Astrocyte (in vitro differentiated cells and primary cell): ENCODE measurements at places on chromosomes 5 and 9.

DNA sequence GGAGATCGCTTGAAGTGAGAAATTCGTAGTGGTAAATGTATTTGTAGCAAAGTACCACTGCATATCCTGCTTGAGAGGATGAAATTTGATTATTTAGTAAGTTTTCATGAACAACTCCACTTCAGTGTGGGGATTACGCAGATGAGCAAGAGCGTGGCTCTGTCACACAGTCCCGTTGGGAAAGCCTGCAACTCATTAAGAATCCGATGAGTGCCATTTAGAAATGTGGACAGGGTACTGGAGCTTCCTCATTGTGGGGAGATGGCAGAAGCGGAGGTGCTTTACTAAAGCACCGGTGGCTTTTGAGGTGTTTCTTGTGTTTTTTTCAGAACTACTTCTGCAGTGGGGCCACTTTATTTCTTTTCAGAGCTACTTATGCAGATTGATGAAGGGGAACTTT lies 1.4 kb downstream of the TJP2 start:
- DNase-seq = peak; percentile 40

GRCh38 chr9:24939109-24939850 lies 393.6 kb upstream of the IZUMO3 start:
- DNase-seq = no peak

GRCh38 chr5:97162045-97162444 lies 19.6 kb upstream of the LIX1 start:
- peak; percentile 57 for DNase-seq

GRCh38 chr5:34447424-34447823 lies 208.7 kb upstream of the RAI14 start:
- DNase-seq = no peak

DNA sequence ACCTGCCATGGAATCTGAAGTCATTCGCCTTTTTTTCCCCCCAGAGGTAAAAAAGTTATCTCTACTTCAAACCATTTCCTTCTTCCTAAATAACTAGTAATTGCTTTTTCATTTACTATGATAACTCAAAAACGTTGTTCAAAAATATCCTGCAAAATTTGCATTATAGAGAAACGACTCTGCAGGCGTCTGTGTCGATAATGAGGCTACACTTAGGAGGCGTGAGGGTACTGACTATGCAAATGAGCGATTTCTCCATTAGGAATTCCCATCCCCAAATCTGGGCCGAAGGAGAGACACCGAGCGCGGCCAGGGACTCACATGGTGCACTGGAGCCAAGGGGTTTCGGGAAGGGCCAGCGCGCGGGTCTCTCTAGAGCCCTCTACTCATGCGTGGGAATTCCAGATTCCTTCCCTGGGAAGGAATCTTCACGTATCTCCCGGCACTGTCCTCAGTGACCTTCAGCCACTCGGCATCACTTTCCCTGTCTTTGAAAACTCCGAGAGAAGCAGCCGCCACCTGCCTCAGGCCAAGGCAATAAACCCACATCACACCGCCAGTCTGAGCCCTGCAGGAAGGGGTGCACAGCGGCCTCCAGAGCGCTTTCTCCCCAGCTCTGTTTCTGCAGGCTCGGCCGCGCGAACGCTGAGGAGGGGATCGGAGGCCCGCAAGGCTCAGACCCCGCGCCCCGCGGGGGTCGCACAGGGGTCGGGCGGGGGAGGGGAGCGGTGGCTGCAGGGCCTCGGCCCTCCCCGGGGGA lies 718 bp upstream of the DENND4C start:
- DNase-seq = peak; percentile 45

GRCh38 chr5:53257806-53258373 lies 148.3 kb upstream of the MOCS2 start:
- peak; percentile 35 for DNase-seq

- peak; percentile 91 for DNase-seq
Observed at GRCh38 chr9:89153232-89154017, 25.2 kb downstream of the SHC3 start.

DNA sequence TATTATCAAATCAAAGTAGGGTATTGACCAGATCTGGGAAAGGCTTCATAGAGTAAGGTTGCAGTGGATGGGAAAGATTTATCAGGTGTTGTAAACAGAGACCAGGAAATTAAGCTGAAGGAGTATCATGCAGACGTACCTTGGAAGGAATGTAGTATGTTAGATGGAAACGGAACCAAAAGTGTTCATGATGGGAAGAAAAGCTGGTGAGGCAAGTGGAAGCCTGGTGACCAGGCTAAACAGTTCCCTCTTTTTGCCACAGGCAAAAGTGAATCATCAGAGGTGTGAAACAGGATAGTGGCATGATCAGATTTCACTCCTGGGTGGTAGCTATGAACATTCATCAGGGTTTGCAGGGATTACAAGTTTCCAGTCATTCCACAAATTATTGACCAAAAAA lies 780.1 kb upstream of the DMAC1 start:
- no peak for DNase-seq

DNA sequence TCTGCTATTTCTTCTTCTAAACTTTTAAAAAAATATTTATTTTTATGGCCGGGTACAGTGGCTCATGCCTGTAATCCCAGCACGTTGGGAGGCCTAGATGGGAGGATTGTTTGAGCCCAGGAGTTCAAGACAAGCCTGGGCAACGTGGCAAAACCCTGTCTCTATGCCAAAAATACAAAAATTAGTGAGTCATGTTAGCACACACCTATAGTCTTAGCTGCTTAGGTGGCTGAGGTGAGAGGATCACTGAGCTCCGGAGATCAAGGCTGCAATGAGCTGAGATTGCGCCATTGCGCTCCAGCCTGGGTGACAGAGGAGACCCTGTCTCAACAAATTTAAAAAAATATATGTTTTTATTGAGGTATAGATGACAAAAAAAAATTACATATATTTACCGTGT lies 5.6 kb downstream of the AP3S1 start:
- DNase-seq = no peak

DNA sequence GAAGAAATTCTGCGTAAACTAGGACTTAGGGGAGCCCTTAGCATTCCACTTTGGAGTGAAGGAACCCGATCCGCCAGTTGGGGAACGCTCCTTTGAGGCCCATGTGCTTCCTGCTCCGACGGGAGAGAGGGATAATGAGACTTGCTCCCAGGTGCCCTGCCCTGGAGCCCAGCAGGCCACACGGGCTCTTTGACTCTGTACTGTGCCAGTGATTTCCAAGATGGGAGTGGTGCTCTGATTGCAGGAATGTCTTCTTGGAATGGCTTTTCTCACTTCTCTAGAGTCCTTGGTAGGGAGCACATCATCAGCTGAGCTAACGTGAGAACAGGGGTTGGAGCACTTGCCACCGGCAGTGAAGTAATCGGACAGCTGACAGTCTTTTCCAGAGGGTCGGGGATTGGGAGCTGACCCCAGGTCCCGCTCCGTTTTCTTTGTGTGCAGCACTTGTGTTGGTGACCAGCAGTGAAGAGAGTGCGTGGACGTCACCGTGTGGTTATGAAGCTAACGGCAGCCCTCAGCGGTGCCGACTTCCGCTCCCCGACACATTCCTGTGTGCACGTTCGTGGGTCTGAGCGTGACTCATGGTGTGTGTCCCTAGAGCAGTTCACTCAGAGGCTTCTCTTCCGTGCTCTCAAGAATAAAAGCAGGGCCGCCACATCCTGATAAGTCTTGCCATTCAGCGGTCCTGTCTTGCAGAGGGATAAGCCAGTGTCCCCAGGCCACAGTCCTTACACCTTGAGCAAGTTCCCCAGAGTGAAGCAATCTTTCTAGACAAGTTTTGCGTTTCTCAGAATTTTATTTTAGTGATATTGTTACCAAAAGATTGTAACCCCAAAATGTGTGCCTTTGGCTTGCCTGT lies 25.6 kb downstream of the ABL1 start:
- DNase-seq = peak; percentile 99

DNA sequence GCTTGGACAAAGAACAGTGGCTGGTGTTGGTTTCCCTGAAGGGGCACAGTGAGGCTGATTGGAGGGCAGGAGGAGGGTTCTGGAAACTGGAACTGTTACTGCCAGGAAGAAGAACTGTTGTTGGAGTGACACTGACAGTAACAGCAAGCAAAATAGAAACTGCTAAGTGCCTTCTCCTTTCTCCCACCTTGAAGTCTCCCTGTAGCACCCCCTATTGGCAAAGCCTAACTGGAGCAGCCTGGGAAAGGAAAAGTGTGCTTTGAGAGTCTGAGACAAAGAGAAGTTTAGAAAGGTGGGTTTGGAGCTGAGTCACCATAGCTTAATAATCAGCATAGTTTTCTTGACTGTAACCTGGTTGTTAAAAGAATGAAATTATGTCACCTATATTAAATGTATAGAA lies 2.5 kb upstream of the TMEM174 start:
- no peak for DNase-seq

- peak; percentile 54 for DNase-seq
Observed at GRCh38 chr5:82534986-82535385, 256.8 kb upstream of the RPS23 start.

DNA sequence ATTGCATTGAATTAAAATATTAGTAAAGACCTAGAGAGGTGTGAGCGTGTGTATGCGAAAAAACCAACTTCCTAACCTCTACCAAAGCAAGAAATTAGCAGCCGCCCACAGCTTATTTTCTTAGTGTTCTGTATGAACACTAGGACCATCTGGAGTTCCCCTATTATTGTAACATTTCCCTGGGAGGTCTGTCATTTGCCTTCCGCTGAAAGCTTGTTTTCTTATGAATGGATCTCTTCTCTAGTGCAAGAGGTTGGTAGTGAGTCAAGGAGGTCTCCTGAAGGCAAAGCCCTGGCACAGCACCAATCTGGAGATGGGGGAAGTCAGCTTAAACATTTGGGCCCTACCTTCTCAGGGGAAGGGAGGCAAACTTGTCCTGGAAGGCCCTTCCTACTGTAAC lies 10.8 kb downstream of the TNFSF8 start:
- peak; percentile 12 for DNase-seq

DNA sequence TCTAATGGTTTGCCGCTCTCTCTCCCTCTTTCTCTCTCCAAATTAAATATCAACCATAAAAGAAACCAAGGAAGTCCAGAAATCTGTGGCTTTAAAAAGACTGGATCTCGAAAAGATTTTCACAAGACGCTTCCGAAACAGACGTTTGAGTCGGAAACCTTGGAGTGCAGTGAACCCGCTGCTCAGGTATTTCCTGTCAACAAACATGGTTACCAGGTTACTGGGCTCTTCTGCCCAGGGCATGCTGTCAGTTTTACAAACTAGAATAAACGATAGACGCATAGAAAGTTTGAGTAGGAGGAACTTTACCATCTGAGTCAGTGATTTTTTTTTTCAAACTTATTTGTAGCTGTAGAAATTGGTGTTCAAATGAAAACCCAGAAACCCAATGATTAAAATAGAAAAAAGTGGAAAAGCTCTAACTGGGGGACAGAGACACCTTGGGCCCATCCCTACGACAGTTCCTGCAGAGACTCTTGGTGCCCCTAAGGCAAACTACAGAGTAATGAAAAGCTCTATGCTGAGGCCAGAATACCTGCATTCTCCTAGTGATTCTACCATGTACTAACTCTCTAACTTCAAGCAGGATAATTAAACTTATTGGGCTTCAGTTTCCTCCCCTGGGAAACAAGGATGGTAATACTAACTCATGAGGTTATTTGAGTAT lies 90.0 kb downstream of the DOCK8 start:
- no peak for DNase-seq

- no peak for DNase-seq
Observed at GRCh38 chr9:101579711-101580545, 14.8 kb downstream of the PPP3R2 start.

GRCh38 chr5:172149073-172149472 lies 39.0 kb downstream of the STK10 start:
- DNase-seq = peak; percentile 75

GRCh38 chr5:133242221-133242835 lies 190.5 kb downstream of the HSPA4 start:
- no peak for DNase-seq

GRCh38 chr5:85140471-85140870 lies 755.8 kb upstream of the EDIL3 start:
- no peak for DNase-seq

- no peak for DNase-seq
Observed at GRCh38 chr9:123127512-123128075, 94.1 kb downstream of the GPR21 start.

DNA sequence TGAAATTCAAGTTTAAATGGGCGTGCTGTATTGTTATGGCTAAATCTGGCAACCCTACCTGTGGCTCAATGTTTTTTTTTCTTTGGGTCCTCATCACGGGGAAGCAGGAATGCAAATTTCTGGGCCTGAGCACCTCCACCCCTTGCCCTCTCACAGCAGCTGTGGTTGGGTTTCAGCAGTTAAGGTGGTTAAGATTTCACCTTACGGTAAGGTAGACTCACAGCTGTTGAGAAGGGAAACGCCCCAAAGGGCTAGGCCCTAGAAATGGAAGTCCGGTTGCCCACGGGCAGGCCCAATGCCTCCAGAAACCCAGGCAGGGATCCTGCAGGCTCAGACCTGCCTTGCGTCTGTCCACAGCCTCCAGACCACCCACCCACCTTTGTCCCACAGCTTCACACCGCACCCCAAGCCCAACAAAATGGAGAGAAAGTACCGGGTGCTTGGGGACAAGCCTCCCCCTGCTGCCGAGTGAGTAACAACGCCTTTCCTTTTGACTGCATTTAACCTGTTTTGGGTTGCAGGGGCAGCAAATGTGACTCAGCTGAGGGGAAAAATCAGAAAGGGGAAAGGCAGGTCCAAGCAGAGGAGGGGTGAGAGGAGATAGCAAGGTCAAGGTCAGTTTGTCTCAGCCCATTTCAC lies 48.1 kb upstream of the TDRD7 start:
- no peak for DNase-seq

DNA sequence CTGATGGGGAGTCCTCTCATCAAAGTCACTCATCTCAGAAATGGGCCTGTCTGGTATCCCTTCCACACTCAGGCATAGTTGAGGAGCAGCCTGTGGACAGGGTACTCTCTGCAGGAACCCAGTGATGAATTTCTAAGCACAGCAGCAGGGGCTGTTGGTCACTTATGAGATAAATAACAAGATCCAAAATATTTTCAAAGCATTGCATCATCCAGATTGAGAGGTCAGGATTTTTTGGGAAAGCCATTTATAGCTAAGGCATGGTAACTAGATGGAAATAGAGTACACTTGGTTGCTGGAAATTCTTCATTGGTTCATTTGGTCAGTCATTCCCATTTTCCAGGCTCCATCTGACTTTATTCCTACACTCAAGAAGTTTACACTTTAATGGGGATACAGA lies 246.8 kb upstream of the RAI14 start:
- no peak for DNase-seq

GRCh38 chr5:922436-923280 lies 30.0 kb downstream of the TRIP13 start:
- DNase-seq = no peak

- DNase-seq = no peak
Observed at GRCh38 chr5:113581388-113581787, 67.9 kb downstream of the YTHDC2 start.
